Activated CD8-positive, alpha-beta memory T cell treated with anti-CD3 and anti-CD28 coated beads, Interleukin-2, amount 50 U/mL, for 48 hours (primary cell): ENCODE measurements at places on chromosomes 7 and 10.

DNA sequence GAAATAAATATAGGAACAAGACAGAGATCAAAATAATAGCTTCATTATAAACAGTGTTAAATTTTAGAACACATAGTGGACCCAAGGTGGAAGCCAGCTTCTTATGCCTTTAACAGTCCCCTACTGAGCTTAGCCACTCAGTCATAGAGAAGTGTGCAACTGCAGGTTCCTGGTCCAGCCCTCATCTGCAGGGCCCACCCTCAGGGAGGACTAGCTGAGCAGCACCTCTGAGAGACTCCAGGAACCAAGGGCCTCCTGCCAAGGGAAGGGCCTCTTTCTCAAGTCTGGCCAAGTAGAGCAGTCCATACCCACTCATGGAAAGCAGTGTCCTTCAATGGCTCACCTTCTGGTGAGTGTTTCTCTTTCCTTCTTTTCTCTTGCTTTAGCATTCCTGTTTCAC is 173.7 kb upstream of the PRPS1L1 start:
- DNase-seq, result no peak

GRCh38 chr10:119415536-119416503 is 126.7 kb downstream of the RGS10 start:
- DNase-seq, result no peak

- DNase-seq, result no peak
These were observed 176.4 kb upstream of the ANK3 start for GRCh38 chr10:60566096-60566495.

DNA sequence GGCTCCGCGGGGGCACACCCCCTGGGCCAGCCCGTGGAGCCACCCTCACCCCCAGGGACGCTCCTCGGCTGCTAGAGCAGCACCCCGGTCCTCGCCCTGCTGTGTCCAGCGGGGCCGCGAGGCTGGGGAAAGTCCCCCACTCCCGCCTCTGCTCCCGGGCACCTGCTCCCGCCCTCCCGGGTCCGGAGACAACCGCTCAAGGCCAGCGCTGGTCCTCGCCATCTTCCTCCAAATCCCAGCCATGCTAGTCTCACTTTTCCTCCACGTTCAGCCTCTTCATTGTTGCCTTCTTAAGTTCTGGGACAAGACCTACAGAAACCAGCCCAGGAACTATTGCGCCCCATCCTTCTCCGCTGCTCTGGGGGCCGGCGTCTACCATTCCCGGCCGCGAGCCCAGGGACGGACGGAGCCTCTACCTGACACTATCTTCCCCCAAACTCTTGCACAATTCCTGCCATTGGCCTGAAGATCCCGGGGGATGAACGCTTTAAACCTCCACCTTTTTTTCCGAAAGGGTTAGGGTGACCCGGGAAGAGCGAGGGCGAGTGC is 4.8 kb upstream of the KCP start:
- DNase-seq, result no peak

GRCh38 chr7:83271212-83272099 is 108.8 kb upstream of the PCLO start:
- no peak for DNase-seq

DNA sequence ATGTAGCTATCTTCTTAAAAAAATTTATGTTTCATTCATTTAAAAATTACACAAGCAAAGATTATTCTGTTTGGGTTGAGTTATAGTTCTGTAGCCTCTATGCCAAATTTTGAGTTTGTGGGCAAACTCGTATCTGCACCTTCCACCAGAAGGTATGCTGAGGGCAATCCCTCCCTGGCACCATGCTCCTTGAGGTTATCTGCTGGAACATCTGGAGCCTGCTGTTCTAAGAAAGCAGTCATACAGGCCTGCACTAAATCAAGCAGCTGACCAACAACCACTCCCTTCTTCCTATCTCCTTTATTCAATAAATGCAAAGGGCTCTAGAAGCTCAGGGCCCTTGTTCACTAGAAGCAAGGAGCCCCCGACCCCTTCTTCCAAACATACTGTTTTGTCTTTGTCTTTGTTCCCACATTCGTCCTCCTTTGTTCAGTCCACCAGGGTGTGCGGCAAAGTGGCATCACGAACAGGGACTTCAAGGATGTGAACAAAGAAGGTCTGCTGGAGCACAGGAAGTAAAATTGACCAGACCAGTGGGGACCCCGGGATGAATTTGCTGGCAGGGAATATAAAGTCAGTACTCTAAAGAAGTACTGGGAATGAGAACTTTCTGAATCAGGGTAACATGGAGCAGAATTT is 36.4 kb downstream of the OR13A1 start:
- no peak for DNase-seq

DNA sequence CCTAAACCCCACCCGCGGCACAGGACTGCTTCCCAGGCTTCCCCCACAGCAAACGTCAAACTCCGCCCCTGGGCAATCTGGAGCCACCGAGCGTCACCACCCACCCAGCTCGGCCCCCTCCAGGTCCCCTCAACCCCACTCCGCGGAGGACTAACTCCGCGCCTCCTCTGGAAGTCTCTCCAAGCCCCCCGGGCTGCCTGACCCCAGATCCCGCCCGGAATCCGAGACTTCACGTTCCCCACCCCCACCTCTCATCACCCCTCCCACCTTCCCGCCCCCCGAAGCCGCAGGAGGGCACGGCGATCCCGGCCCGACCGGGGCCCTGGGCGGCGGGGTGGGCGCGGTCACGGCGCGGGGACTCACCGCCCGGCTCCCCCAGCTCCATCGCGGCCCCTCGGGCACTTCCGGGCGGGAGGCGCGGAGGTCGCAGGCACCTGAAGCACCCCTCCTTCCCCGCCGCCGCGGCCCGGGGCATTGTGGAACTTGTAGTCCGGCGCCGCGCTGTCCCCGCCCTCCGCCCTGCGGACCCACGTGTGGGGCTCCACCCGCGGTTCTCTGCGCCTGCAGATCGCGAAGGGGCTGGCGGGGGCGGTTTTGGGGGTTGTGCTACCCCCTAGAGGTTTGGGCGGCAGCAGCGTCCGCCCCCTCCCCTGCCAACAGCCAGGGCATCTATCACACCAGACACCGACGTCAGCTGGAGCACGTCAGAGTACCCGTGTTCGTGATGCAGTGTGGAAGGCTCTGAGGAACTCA is at the start of gene TMUB1:
TMUB1 (minus strand) TSS at position 423 of the 753 bp plus-strand sequence. CDS start 930 bp downstream, outside the sequence.
- peak; percentile 91 for DNase-seq

DNA sequence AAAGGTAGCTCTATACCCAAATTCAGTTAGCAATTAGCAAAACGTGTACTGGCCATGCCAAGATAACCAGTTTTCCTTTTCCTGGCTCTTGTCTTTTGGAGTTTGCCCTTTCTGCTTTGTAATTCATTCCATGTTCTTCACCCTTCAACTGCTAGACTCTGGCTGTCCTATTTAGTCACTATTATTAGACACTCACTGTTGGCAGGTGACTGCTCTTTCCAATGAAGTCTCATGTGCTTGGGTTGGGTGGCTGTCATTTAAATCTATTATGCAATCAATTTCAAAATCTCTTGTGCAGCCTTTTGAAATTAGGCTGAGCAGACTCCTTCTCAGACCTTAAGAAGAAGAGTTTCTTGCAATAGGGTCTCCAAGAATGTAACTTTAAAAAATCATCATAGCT is 266.5 kb downstream of the GPR158 start:
- no peak for DNase-seq

- DNase-seq, result peak; percentile 49
These were observed 282.1 kb downstream of the CCDC3 start for GRCh38 chr10:12719365-12719764.

DNA sequence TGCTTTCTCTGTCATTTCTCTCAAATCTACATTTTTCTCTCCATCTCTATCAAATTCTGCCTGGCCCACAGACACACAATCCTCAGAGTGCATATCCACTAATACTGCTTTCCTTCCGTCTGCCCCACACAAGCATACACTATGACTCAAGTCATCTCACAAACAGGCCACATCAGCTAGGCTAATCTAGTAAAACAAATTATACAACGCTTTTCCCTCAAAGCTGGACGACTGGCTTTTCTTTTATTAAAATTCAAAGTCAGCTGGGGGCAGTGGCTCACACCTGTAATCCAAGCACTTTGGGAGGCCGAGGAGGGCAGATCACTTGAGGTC is 161.1 kb downstream of the FAM107B start:
- DNase-seq, result no peak

- no peak for DNase-seq
These were observed 437.3 kb downstream of the GLRX3 start for GRCh38 chr10:130573446-130573845.

DNA sequence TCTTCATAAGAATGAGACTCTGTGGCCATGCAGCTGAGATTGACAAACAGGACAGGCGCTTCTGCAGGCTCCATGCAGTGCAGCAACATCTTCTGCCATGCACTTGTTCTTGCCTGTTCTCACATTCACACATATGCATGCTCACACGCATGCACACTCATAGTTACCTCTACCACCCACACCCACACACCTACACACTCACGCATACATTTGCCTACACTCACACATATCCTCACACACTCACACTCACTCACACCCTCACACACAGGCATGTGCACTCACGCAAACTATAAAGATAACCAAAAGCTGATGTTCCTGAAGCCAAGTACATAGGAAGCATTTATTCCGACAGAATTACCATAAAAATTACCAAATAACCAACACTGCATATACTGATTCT is 15.7 kb downstream of the GLI3 start:
- no peak for DNase-seq

DNA sequence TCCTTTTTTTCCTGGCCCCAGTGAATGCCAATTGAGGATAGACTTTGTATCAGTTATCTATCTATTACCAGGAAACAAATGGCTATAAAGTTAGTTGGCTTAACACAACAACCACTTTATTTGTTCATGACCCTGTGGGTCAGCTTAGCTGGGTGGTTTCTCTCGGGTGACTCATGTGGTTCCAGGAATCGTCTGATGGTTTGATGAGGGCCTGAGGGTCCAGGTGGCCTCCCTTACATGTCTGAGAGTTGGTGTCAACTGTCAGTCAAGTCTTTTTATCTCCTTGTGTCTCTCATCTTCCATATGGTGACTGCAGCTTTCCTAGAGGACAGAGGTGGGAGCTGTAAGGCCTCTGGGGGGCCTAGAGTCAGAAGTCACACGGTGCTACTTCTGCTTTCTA is 15.3 kb upstream of the MAPK8 start:
- no peak for DNase-seq

DNA sequence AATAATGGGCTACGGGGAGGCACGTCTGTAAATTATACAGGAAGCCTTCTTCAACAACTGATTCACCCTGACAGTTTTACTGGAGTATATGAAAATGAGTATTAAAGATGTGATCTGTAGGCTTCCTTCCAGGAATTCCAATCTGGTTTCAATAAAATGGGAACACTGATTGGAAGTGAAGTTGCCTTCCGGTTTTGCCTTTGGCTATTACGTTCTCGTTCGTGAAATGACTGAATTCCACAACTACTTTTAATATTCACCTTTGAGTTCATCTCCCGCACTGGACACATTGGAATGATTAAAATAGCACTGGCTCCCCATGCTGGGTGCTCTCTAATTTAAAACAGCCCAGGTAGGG is 350.1 kb upstream of the MKI67 start:
- DNase-seq, result no peak

- DNase-seq, result no peak
These were observed 208.4 kb upstream of the TCERG1L start for GRCh38 chr10:131519723-131520605.

GRCh38 chr7:17598846-17599245 is 300.4 kb downstream of the AHR start:
- no peak for DNase-seq

- DNase-seq, result no peak
These were observed 211.7 kb downstream of the DKK1 start for GRCh38 chr10:52525761-52526160.

GRCh38 chr7:133353775-133354174 is 100.9 kb downstream of the EXOC4 start:
- no peak for DNase-seq

DNA sequence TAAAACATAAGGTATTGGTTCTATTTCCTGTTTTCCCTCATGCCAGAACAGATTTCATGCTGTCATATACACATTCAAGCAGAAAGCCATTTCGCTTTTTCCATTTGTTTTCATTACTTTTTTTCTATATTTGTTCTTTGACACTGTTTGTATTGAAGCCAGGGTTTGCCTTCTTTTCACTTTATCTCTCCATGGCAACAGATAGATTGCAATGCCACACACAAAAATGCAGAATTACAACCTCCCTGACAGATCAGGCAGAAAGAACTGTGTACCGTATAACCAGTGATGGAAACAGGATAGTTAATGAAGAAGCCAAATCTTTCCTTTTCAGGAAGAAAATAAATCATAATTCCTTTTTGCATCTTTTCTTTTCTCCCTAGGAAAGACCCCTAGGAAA is 103.0 kb upstream of the PCGF5 start:
- no peak for DNase-seq

- no peak for DNase-seq
These were observed 151.4 kb downstream of the COL28A1 start for GRCh38 chr7:7384228-7384627.

DNA sequence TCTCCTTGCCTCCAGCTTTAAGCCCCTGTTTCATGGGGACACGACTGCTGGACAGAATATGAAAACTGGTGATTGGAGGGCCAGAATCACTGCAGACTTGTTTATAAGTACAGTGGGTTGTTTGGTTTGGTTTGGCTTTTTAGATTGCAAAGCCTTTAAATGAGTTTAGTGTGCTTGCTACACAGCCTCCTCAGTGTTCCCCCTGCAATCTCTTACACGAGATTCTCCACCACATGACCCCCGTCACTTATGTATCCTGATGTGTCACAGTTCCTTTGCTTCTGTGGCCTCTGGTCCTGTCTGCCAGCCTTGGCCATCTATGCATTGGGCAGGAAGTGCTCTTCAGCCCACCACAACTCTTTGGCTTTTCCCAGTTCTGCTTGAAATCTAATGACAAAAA is 103.7 kb upstream of the ANKRD1 start:
- DNase-seq, result no peak

GRCh38 chr7:152601305-152601798 is 74.6 kb downstream of the XRCC2 start:
- peak; percentile 8 for DNase-seq

- no peak for DNase-seq
These were observed 241.5 kb upstream of the PTER start for GRCh38 chr10:16195178-16195769.

DNA sequence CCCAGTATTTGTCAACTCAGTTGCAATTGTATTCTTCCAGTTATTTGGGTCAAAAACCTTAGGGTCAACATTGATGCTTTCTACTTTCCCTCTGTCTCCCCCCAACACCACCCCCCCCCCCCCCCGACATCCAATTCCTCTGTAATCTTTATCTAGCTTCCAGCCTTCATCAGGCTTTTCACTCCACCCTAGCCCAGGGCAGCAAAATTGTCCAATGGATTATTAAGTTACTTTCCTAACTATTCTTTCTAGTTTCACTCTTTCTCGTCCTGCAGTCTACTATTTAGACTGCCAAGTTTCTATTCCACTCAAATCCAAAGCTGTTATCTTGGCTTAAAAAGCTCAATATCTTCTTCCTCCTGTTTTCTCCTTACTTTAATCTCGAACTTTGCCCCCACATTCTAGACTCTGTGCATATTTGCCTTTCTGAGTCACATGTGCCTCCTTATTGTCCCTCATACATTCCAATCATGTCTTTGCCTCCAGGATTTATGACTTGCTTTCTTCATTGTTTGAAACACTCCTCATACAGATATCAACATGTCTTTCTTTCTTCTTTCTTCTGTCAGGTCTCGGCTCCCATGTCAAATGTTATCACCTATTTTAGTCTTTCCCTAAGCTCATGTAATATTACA is 196.6 kb upstream of the TMEM196 start:
- DNase-seq, result no peak
